T follicular helper cell (primary cell): ENCODE measurements at places on chromosomes 5 and 9.

DNA sequence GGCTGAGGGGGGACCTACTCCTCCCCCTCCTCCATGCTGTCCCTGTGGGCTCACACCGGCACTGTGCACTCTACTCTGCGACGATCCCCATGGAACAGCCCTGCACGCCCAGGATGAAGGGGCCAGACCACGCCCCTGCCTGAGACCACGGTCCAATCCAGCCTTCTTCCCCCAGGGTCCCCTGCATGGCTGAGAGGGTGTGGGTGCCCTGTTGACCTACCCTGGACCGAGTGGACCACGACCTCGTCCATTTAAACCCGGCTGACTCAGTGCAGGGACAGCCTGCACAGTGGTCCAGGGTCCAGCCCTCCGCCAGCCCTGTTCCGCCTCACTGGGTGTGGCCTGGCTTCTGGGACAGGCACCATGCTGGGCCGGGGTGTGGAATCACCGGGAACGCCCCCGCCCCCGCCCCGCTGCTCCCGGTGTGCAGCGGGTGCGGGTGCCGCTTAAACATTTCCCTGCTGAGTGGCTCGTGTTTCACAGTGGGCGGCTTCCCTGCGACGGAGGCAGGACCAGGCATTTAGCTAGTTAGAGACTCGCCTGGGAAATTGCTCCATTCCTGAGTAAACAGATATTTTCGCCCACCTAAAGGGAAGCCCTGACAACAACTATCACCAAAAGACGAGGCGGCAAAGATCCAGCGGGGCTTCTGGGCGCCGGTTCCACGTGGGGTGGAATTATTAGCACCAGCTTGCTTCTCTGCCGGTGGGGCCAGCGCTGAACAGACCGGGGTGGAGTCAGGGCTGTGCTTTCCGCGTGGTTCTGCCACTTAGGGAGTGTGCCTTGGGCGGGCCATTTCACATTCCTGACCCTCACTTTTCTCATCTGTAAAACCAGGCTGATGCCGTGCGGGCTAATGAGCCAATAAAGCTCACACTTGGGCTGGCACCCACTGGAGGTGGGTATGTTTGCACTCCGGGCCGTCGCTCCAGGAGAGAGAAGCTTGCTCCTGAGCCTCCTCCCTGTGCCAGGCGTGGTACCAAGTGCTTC is 22.6 kb downstream of the DBH start:
- no peak for DNase-seq

DNA sequence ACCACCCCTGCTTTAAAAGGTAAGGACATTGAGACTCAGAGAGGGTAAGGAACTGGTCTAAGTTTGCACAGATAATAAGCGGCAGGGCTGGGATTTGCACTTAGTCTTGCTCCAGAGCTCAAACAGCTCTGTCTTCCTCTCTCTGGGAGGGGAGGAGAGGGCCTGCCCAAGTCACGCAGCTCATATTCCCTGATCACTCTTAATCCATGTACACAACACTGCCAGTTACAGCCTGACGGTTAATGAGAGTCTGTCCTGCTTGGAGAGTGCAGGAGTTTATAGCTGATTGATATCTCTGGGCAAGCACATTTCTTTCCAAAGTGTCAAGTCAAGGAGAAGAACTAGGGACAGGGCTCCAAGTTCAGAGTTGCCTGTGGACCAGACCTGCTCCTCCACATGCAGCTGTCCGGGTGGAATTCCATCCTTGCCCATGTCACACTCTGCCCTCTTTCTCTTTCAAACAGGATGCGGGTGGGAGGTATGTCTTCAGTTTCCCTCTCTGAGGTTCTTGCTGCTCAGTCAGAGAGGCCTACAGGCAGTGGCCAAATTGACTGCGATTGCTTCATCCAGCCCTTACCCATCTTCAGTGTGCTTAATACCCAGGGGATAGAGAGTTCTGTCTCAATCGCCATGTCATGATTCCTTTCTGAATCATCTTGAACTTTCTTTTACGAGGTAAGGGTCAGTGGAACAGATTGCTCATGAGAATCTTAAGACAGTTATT is 54.5 kb downstream of the GALNT12 start:
- no peak for DNase-seq

DNA sequence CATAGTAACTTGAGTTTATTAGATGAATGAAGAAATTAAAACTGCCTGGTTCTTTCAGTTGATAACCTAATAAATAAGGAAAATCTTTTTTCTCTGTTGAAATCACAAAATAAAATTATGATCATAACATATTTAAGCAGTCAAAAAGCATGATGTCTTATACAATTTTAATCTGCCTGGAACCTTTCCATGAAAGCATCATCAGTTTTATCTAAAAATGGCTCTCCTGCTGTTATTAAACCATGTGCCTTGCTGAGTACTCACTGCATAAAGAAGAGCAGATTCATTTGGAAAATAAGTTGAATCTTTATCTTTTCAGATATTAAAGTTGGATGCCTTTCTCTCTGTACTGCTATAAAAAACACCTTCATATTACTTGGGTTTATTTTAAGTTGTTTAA is 148.8 kb downstream of the SLC24A2 start:
- no peak for DNase-seq

DNA sequence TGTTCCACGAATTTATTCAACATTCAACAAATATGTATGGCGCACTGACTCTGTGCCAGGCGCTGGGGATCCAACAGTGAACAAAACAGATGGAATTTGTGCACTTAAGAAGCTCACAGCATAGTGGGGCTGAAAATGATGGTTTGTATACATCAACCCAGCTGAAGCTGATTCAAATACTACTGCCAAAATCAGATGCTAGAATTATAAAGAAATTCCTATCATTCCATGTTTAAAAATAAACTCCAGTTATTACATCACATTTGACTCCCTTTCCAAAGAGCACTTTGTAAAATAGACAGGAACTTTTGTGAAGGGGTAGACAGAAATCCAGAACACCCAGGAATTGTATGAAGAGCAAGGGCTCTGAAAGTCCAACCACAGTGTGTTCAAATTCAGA is 54.1 kb downstream of the ZNF608 start:
- DNase-seq = no peak

GRCh38 chr5:181149806-181150733 is 2.7 kb downstream of the OR2V2 start:
- DNase-seq = no peak

DNA sequence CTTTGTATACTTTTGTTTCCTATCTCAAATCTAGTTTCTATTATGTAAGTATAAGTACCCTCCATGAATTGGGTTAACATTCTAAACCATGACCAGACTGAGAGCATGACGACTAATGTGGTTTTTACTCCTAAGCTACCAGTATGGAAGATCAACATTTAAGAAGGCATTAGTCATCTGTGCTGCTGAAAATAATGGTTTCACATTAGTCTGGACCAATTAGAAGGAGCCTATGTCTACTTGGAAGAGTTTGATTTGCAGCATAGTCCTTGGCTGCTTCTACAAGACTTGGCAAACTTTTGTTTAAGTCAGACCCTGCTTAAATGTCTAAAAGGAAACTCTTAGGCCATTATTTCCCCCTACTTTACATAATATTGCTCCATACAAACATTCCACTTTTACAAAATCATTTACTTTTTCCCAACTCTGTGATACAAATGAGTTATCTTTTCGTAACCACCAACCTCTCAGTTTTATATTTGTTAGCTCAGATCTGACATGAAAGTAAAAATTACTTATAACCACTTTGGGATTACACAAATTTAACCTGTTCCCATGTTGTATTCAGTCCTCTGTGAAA is 186.7 kb downstream of the COMMD10 start:
- DNase-seq = no peak

GRCh38 chr5:78537821-78538220 is 110.8 kb downstream of the LHFPL2 start:
- DNase-seq = no peak

DNA sequence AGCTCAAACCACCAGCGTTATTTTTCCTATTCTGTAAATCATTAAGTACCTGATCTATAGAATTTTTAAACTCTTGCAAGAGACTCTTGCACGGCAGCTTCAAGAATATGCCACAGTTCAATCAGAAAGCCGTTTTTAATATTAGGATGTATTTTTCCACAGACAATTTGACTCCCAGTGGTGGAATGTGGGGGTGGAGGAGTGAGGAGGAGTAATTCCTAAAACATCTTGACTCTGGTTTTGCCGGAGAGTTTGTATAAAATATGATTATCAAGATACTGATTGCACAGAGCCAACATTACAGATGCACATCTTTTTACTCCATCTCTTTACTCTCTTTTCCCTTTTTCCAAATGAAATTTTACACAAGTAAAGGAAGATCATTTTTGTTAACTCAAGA is 288.3 kb downstream of the ENC1 start:
- no peak for DNase-seq

DNA sequence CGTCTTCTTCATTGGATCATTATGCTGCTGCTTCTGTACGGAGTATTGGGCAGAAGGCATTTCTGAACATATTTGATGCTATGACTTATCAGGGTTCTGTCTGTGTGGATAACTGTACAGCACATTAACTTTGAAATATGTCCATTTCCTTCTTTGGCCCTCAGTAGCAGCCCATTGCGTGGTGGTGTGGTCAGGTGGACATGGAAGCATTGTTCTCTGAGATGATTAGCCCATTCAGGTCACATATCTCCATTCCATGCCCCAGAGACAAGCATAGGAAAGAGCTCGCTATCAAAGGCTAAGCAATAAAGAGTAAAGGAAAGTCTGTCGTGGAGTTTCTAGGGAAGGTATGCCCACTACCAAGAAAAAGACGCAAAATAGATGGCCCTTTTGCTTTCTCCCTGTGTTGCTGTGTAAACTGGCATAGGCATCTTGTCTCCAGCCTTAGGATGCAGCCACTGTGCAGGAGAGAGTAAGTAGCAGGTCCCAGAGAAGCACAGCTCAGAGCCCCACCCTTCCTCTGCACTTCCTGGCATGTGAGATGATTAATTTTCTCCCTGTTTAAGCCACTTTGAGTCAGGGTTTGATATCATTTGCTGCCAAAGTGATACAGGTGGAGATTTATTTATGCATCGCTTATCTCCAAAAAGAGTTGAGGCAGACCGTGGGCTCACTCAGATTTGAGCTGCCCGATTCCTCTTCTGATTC is 221.9 kb downstream of the PDZD2 start:
- no peak for DNase-seq
